Right renal cortex interstitium (tissue), 3 donors: ENCODE measurements at places on chromosomes 7 and 10. TPM values are rescaled to one million over a fixed set of nuclear protein-coding genes. Genes with fewer than 3 reads are reported as not detected.

The GSTO2 gene
- polyA plus RNA-seq, result 26.0 TPM

The MMD2 gene
- polyA plus RNA-seq, result not detected

The NANOS1 gene
- polyA plus RNA-seq, result 3.5 TPM

The ARHGAP22 gene
- 1.1 TPM for polyA plus RNA-seq

The NUDT13 gene
- 5.2 TPM for polyA plus RNA-seq

- no peak for DNase-seq
Observed at GRCh38 chr10:416091-416515, 273.4 kb downstream of the DIP2C start.

DNA sequence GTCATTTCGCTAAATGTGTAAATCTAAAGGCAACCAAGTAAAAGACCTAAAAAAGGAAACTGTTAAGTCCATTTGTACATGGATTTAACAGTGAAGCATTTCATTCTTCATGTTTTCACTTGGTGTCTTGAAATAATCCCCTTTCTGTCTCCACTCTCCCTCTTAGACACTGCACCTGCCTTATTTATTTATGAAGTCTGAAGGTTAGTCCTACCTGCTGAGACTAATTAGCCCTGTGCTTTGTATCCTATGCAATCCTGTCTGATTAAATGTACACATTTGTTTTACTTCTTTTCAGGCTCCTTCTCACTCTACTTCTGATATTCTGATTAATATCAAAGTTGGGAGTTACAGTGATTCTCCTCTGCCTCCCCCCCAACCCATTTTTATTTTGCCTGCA, 1.9 kb upstream of the TCF7L2 start:
- no peak for DNase-seq

DNA sequence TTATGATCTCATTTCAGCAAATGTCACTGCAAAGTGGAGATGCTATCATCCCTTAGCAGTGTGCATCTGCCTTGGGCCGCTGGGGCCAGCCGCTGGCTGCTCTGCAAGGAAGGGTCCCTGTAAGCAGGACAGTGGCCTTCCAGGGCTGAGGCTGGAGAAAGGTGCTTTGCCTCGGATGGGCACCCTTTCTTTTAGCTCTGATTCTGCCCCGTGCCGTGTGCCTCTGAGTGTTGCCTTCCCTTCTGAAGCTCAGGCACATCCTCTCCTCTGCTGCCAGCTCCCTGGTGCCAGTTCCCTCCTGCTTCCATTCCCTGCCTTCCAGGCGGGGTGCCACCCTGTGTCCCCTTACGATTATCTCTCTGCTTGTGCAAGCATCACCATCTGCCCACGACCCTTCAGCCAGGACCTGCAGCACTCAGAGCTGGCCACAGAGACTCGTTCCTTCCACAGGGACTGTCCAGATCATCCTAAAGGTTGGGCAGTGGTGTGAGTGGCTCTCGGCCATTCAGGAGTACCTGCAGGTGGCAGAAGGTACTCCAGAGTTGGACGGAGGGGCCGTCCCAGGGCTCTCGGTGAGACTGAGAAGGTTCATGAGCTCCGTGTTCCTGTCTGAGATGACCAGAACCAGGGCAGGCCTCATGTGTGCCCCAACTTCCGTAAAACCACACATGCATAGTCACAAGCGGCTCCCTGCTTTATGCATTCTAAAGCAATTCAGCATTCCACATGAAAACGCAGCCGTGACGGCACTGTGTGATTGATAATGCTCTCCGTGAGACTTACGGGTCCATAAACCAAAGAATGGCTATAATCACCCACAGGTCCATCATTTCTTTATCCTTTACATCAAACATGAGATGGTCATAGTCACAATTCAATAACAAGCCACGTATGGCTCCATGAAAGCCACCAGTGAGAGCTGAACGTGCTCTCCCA, 371.4 kb downstream of the DNAJB6 start:
- no peak for DNase-seq

- no peak for DNase-seq
Observed at GRCh38 chr7:102874166-102874829, 38.5 kb upstream of the LRRC17 start.

- DNase-seq, result no peak
Observed at GRCh38 chr7:153130052-153130451, 370.5 kb downstream of the ACTR3B start.

GRCh38 chr10:12822126-12822892, 179.2 kb downstream of the CCDC3 start:
- DNase-seq, result no peak

DNA sequence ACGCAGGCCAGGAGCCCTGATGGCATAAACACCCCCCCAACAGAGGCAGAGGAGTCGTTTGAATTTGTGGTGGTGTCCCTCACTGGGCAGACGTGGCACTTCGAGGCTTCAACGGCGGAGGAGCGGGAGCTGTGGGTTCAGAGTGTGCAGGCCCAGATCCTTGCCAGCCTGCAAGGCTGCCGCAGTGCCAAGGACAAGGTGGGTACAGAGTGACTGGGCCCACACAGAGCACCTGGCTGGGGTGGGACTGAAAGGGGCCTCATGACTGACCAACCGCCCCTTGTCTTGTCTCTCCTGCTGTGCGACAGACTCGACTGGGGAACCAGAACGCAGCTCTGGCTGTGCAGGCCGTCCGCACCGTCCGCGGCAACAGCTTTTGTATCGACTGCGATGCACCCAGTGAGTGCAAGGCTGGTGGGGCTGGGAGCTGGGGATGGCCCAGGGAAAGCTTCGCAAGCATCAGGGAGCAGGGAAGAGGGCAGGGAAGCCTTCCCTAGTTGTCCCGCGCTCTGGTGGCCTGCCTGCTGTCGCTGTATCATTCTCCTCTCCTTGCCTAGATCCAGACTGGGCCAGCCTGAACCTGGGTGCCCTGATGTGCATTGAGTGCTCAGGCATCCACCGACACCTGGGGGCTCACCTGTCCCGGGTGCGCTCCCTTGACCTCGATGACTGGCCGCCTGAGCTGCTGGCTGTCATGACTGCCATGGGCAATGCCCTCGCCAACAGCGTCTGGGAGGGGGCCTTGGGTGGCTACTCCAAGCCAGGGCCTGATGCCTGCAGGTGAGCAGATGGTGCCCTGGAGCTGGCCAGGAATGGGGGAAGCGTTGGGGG, 25.4 kb downstream of the GBX1 start:
- DNase-seq, result no peak
